ENCODE measurements at places on chromosomes 4 and X.

DNA sequence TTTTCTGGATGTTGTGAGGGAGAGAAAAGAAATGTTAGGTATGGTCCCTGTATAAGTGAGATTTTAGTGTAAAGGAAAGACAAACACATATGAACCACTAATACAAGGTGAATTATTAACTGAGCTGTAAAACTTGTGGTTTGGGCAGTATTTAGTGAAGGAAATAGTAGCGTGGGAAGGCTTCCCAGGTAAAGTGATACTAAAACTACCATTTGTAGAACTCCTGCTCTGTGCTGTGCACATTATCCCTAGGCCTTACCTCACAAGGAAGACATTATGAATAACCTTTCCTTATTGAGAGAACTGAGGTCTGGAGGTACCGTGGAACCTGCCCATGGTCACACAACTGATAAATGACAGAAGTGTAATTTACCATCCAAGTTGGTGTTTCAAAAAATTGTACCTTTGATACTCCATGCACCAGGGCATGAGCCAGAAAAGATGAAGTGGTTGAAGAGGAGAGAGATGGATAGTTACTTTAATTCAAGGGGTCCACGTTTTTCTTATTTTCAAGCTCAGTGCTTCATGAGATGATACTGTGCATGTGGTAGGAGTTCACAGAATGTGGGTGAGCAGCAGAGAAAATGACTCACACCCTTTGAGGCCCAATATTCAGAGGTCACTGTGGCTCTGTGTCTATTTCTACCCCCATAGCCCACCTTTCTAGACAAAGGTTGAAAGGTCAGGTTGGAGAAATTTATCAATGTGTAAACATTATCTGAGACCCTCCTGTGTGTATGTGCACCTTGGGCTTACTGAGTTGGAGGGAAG is 2.6 kb upstream of the VSIG4 start:
- DNase-seq = no peak

- no peak for DNase-seq
Measured at GRCh38 chrX:98379134-98379533, 1495.4 kb downstream of the RPA4 start.

GRCh38 chr4:81227968-81228367 is 12.9 kb upstream of the PRKG2 start:
- no peak for DNase-seq

GRCh38 chr4:120517966-120518365 is 404.6 kb downstream of the PRDM5 start:
- DNase-seq = no peak

DNA sequence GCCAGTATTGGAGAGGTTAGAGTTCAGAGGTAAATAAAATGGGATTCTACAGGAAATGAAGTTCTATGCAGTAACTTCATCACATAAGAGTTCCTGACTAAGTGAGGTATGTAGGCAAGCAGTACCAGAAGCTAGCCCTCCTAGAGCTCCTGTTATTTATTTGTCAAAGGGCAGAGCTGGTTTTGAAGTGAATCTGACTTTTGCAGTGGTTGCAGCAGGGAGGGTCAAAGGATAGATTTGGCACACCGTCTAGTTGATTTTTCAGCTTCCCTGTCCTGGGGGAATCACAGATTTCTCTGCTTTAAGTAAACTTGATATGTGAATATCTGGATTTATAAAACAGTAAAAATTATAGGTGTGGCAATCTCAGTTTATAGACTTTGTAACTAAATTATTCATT is 130.7 kb downstream of the IL1RAPL2 start:
- no peak for DNase-seq

DNA sequence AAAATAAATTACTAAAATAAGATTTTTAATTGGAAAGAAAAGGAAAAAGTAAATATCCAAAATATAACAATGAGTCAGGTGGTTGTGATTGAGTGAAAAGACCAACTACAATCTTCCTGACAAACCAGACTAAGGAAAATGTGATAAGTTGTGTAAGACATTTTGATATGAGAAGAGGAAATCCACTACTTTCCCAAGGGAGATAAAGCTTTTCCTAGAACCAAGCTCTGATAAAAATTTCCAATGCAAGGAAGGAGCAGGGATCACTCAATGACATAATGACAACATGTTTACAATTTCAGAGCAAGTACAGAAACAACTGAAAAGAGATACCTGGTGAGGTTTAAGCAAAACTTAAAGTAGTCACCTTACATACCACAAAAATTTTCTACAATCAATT is 305.1 kb upstream of the RASGEF1B start:
- no peak for DNase-seq

- DNase-seq = no peak
Measured at GRCh38 chr4:140180577-140180976, 26.6 kb upstream of the MAML3 start.

DNA sequence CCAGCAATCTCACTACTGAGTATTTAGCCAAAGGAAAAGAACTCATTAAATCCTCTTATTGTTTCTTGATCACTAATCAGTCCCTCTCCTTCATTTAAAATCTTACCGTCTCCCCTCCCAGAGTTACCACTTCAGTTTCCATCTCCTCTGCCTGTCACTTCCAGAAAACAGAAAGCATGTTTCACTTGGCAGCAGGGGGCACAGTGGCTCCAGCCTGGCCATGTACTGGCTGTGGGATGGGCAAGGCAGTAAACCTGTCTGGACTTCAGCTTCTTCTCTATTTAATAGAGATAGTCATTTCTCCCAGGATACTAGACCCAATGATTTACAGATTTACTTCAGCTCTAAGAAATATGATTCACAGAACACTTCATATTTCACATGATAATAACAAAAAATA is 63.2 kb downstream of the CD40LG start:
- peak; percentile 50 for DNase-seq

Measured in CD4-positive, alpha-beta T cell treated with Interleukin-17A for 4 hours (primary cell).